Activated CD4-positive, alpha-beta T cell treated with anti-CD3 and anti-CD28 coated beads, Interleukin-2, amount 50 U/mL, for 24 hours (primary cell): ENCODE measurements at places on chromosomes 7 and 10.

DNA sequence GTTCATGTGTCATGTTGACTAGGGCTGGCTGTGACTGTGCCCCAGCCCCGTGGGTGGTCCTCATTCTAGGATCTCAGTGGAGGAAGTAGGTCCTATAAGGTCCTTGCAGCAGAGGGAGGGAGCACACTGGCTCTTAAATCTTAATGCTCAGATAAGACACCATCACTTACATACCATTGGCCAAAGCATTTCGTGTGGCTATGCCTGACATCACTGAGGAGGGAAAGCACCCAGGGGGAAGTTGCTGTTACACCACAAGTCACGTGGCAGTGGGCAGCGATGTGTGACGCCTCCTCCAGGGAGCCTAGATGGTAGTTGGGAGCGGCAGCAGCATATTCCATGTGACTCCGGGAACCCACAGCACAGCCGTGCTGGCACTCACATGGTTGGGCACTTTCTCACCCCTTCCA is 224.7 kb upstream of the SH2B2 start:
- no peak for DNase-seq

GRCh38 chr10:27736396-27736795 is 9.2 kb downstream of the MKX start:
- DNase-seq = no peak

DNA sequence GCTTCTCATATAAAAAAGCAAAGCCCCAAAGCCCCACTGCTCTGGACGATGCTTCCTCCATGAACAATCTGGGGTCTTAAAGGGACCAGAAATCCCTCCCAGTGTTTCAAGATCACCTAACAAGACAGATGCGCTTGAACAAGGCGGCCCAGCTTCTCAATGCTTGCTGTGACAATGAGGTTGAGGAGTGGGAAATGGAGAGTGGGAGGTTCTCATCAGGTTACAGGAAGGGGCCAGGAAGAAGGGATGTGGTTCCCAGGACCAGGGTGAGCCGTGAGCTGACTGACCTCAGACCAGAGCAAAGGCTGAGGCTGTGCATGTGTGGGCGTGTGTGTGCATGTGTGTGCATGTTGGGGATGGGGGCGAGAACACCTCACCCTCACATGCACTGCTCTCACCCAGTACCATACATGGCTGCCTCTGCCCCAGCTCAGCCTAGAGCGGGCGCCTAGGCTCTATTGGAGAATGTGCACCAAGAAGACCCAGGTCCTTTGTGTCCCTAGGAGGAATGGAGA is 220.8 kb upstream of the GPR26 start:
- no peak for DNase-seq

- DNase-seq = no peak
These were observed 29.3 kb downstream of the KLF6 start for GRCh38 chr10:3755440-3756359.

- DNase-seq = no peak
These were observed 176.4 kb downstream of the GATA3 start for GRCh38 chr10:8230902-8231301.

DNA sequence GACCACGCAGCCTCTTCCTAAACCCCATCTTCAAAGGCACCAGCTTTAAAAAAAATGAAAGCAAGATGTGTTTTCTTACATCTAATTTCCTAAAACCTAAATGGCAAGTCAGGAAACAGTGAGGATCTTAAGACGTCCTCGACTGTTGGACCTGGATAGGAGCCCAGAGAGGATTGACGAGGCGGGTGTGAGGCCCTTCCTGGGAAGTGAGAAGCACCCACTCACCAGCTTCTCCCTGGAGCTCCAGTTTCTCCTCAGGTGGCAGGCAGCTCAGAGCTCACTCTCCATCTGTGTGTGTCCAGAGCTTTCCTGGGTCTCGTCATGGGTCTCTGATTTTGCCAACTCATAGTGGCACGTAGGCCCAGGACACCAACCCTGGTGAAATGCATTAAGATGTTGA is 614.0 kb upstream of the AUTS2 start:
- DNase-seq = no peak

GRCh38 chr7:102125127-102125596 is 161.5 kb upstream of the SH2B2 start:
- no peak for DNase-seq

DNA sequence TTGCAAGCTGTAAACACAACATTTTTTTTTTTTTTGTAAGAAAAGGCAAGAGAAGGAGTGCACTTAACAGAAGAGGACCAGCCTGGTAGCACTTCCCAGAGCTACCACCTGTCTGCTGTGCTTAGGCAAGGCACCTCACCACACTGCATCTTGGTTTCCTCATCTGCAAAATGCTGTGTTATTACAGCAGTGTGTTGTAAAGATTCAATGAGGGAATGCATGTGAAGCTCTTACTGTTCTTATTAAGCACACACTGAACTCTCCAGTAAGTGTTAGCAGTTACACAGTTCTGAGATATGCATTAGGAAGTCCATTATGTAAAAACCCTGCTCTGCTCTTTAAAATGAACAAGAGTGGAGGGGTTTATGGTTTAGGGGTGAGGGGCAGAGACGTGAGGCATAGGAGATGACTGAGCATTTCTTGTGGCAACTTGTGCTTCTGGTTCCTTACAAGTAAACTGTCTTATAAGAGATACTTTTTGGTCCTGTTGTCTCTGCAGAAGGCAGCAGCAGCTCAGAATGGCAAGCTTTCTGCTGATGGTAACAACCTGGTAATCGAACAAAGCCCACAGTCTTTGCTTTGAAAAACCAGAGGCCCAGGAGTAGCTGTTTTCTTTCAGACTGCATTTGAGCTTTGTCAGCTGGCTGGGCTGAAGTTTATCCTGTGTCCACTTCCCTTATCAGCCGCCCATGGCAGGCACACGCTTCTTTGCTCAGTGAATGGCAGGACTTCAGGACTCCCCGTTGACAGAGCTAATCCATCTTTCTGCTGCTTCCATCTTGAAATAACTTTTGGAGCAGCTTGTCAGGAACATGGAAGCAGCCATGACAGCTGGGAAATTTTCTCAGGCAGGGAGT is 98.8 kb upstream of the BMPER start:
- no peak for DNase-seq

DNA sequence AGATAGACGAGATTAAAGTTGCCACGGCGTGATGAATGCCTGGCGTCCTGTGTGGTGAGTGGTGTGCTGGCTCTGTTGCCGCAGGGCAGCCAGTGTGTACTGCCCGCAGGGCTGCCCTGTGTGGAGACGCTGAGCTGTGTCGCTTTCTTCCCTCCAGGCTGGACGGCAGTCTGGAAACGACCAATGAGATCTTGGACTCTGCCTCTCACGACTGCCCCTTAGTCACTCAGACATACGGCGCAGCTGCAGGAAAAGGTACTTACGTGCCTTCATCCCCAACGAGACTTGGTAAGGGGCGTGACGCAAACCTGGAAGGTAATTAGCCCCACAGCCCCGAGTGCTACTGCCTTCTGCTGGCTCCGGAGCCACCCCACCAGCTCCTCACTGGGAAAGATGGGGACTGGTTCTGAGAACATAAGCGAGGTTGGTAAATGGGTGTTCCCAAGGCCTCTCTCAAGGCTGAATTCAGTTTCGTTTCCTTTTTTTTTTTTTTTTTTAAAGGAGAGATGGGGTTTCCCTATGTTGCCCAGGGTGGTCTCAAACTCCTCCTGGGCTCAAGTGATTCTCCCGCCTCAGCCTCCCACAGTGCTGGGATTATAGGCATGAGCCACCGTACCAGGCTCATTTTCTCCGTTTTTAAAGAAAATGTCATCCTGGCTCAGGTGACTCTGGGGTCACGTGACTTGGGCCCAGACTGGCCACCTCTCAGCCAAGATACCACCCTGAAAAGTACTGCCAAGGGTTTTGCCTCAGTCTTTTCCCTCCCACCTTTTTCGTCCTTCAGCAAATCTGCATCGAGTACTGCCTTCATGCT is 39.6 kb downstream of the WIPI2 start:
- DNase-seq = no peak

- no peak for DNase-seq
These were observed at the start of gene CRHR2 for GRCh38 chr7:30682212-30683083. Gene CRHR2 (minus strand): TSS chr7:30682456. CDS start chr7:30682280, 176 bp downstream.

DNA sequence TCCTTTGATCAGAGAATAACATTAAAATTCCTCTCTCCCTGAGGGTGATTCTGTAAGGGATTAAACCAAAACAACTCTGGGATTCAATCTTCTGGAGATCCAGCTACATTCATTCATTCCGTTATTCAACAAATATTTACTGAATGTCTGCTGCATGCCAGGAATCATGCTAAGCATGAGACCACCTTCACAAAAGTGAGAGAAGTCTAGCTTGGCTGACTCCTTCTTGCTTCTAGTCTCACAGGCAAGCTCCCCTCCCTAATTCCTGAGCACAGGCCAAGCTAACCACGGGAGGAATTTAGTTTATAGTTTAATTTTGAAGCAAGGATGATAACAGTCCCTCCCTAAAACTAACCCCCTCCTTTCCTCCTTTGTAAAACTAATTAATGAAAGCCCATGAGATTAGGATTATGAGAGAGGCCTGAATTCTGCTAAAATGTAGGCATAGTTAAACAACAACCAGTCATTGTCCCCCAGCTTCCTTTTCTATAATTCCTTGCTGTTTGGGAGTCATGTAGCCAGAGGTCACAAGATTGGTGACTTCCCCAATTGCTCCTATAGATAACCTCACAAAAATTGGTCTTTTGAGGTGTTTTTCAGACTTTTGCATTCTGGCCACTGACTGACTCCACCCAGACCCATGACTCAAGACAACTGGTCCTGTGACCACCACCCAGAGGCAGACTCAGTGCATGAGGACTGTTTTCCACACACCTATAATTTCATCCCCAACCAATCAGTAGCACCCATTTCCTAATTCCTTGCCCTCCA is 113.5 kb downstream of the ITGB8 start:
- no peak for DNase-seq

- no peak for DNase-seq
These were observed 30.1 kb upstream of the PTPRN2 start for GRCh38 chr7:158617737-158618128.

GRCh38 chr7:124672011-124672410 is 93.6 kb downstream of the GPR37 start:
- DNase-seq = no peak

DNA sequence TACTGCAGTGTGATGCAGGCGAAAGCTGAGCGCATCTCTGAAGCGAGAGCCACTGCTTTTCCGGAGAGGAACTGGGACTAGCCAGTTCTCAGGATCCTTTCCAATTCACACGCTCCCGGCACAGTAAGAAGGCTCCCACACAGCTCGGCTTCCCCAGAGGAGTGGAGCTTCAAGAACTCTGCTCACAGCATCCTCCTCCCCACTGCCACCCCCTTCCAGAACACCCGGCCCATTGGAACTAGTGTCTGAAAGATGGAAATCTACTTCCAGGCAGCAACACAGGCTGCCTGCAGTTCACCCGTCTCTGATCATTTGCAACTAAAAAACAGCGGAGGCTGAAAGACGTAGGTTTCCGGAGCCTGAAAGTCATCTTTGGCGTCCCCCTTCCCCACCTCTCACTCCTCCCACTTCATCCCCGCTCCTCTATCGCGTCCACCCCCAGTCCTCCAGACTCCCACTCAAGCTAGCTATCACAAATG is at the start of gene DGKB:
DGKB (minus strand) TSS at position 163 of the 479 bp plus-strand sequence.
- DNase-seq = no peak

- no peak for DNase-seq
These were observed 664.3 kb upstream of the CELF2 start for GRCh38 chr10:10353326-10353868.

GRCh38 chr7:34850681-34851080 is 186.6 kb downstream of the DPY19L1 start:
- no peak for DNase-seq

GRCh38 chr7:108570146-108570755 is 577 bp downstream of the DNAJB9 start:
- DNase-seq = peak; percentile 1

DNA sequence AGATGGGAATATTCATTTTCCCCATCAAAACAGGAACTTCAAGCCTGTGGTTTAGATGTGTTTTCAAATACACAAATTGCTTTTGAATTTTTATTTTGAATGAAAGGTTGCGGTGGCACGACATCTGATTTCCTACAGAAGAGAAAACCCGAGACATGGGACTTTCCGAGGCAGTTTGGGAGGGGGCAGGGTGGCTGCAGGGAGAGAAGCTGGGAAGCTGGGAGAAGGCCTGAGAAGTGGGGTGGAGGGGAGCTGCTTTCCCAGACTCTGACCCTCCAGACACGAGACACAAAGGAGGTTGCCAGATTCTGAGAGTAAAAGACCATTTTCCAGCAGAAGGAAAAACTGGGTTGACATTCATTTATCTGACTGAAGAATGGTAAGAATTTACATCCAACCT is 19.6 kb downstream of the TMEM176A start:
- DNase-seq = no peak

DNA sequence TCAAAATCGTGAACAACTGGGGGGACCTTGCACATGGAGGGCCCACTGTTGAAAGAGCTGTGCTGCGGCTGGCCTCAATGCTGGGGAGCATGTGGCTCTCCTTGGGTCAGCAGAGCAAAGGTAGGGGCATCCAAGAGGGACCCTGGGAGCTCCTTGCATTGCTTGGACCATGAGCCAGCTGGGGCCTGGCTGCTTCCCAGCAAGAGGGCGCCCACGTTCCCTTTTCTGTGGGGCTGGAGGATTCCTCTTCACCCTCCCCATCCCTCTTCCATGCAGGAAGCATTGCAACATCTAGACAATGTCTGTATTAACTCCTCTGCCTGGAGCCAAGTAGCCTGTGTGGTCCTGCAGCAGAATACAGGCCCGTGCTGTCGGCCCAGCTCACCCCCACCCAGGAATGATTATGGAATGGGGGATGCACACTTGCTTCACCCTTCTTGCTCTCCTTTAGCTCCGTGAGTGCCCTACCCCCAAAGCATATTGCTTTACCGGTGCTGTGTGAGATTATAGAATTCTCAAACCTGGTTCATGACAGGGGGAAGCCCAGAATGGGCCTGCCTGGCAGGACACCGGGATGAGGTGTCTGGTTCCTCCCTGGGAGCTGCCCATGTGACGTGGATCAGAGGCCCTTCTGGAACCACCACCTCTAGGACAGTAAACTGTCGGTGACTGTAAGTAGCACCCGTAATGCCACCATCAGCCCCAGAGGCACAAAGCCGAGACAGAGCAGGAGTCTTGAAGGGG is 61.9 kb downstream of the SYPL1 start:
- no peak for DNase-seq
